ENCODE measurements at places on chromosomes 5 and 9.

DNA sequence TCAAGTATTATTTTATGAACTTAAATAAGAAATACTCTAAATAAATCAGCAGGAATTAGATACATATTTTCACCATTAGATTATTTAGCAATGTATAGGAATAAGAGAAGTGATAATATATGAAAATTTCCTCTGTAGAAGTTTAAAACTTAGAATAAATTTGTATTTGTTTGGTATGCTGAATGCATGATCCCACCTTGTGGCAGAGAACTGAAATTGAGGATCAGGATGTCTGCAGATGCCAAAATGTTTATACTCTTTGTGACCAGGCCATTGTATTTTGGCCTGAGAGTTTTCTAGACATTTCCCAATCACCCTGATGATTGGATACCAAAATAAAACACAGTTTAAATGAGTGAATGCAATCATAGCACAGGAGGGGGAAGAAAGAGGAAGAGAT is 6.3 kb downstream of the TYRP1 start:
- DNase-seq = peak; percentile 44

- no peak for DNase-seq
These were observed 42.3 kb downstream of the BASP1 start for GRCh38 chr5:17259630-17260257.

DNA sequence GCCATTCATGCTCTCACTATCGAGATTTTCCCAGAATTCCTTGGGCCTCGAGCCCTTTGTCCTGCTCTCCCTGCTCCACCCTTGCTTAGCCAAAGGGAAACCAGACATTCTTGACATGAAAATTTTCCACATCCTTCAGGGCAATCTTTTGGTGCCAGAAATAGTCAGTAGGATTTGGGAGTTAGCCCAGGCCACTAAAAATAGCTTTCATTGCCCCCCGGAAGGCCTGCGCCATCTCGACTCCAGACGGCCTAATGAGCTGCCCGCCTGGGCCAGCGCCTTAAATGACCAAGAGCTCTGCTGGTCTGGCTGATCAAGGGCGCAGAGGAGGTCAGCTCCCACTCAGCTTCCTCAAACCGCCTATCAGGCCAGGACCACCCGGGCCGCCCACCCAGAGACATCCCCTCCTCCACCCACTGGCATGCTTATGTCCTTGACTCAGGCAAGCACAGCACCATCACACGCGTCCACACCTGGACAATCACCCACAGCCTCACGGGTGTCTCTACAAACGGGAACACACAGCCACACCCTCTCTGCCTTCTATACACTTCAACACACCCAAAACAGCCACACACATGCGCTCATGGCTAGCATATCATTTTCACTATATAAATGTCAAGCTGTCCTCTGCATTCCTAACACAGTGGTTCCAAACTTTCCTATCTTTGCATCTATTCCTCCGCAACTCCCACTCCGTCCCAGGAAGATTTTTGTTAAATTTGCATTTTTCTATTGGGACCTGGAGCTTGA is 20.9 kb downstream of the DUSP1 start:
- peak; percentile 74 for DNase-seq

DNA sequence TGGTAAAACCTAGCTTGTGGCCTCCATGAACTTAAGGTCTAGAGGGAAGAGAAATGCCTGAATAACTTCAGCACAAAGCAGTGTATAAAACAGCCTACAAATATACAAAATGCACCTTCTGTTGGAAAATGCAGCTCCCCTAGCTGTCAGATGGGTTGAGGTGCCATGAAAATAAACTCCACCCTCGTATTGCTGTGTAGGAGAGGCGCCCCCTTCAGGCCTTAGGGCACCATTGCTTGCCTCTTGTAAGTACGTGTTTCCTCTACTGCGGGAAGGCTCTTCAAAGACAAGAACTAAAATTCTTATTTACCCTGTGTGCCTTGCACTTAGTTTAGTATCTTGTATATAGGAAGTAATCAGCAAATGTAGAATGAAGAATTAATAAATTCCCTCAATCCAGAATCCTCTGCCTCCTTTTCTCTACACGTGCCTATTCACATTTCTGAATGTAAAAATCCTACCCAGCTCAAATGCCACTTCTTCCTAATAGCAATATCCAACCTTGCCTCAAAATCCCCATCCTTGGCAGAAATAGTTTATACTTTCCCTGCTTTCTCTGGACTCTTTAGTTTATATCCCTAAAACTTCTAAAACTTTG is 393.7 kb upstream of the PDE4D start:
- DNase-seq = peak; percentile 77

DNA sequence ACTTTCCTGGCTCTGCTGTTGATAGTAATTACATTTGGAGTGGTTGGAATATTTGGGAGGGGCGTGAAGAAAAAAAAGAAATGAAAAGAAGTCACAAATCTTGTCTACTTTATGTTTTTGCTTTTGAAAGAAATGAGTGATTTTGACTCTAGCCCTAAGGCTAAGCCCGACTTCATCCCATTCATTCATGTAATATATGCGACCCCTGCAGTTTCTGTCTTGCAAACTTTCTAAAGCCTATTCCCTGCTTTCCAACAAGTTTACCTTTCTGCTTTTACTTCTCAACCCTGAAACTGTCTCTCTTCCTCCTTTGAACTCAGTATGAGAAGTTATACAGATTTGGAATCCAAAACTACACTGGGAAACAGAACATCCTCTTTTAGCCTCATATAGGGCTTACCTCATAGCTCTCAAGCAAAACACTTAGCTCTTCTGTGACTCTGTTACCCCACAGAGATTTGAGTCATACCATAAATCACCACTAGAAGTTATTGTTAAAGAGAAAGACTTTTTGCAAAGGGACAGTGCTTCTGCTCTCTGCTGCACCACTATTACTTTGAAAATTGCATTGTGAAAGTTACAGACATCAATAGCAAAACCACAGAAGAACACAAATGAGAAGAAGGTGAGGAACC is 1.6 kb downstream of the CFAP95 start:
- peak; percentile 55 for DNase-seq

All from M059J (cell line).